T-helper 2 cell (primary cell): ENCODE measurements at places on chromosomes 4 and X.

GRCh38 chrX:136106920-136107528, 40.3 kb upstream of the FHL1 start:
- no peak for DNase-seq

DNA sequence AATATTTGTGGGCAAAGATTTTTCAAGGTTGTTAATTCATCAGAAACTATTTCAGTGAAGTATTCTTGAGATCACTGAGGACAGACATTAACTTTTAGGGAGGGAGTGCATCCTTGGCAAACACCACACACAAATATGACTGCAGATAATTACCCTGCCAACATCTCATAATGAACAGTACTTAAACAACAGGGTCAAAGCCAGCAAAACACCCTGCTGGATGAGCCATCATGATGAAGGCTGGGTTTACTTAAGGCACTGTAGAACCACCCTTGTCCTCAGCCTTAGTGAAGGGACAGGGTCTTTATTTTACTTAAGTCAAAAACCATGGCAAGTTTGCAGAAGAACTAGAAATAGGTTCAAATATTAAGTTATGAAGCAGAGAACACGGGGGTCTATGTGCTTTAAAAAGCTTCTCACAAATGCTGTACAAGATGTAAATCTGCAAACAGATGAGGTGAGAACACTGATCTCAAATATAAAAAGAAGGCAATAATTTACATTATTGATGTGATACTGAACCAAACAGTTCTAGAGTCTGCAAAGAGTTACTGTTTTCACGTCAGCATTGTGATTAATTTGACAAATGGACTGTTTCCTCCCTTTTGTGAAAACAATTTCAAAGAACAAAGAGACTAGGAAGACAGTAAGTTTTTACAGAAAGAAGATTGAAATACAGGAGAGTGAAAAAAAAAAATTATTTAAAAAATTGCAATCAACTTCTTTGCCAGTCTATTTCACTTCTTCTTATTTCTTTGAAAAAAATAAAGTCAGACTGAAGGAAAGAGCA, 28.2 kb downstream of the TAPT1 start:
- DNase-seq: no peak

GRCh38 chr4:143713955-143714625, 13.6 kb upstream of the FREM3 start:
- DNase-seq: no peak

DNA sequence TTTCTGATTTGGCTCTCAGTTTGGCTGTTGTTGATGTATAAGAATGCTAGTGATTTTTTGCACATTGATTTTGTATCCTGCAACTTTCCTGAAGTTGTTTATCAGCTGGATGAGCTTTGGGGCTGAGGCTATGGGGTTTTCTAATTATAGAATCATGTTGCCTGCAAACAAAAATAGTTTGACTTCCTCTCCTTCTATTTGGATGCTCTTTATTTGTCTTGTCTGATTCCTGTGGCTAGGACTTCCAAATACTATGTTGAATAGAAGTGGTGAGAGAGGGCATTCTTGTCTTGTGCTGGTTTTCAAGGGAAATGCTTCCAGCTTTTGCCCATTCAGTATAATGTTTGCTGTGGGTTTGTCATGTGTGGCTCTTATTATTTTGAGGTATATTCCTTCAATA, 734.7 kb upstream of the FAM241A start:
- no peak for DNase-seq

DNA sequence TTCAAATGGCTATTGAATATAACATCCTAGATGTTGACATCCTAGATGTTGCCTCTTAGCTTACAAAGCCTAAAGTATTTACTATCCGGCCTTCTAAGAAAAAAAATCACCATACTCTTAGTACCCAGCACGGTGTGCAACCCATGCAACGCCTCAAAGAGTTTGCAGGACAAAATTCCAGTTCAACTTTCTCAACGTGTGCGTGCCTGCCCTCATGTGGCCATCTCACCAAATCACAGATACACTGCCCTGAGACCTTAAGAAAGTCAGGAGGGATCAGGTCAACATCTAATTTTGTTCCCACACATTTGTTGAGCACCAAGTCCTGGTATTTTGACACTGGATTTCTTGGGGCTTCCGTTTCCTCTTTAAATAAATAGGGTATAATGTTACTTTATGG, 68.3 kb downstream of the CRMP1 start:
- DNase-seq: peak; percentile 30

GRCh38 chr4:181202240-181202639, 1041.0 kb upstream of the TENM3 start:
- DNase-seq: no peak

- DNase-seq: no peak
Measured at GRCh38 chrX:47283015-47283771, 50.4 kb downstream of the USP11 start.

GRCh38 chr4:8093587-8094274, 64.9 kb downstream of the ABLIM2 start:
- no peak for DNase-seq

DNA sequence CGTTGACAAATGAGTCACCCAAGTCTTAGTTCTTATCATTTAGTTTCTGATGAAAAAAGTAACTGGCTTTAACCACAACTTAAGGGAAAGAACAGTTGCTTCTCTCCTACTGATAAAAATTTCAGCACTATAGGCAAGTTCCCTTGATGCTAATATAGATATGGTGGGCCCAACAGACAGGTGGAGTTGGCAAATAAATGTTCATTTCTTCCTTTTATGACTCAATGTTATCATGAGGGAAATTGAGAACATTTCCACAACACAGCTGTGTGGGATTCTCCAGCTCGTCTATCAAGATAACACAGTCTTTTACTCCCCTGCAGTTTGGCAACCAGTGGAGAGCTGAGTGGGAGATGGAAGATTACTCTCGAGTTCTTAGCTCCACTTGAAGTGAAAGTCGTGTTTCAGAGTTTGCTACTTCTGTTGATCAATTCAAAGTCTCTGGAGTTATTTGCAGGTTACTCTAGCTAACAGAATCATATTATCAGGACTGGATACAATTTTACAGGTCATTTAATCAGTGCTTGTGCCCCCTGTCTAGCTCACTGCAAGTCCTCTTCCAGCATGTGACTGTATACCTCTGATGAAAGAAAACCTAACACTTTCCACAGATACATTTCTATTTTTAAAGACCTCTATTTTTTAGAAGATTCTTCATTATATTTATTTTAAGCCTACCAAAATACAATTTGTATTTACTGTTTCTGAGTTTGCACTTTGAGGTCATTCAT, 270.6 kb upstream of the GK2 start:
- DNase-seq: peak; percentile 71

DNA sequence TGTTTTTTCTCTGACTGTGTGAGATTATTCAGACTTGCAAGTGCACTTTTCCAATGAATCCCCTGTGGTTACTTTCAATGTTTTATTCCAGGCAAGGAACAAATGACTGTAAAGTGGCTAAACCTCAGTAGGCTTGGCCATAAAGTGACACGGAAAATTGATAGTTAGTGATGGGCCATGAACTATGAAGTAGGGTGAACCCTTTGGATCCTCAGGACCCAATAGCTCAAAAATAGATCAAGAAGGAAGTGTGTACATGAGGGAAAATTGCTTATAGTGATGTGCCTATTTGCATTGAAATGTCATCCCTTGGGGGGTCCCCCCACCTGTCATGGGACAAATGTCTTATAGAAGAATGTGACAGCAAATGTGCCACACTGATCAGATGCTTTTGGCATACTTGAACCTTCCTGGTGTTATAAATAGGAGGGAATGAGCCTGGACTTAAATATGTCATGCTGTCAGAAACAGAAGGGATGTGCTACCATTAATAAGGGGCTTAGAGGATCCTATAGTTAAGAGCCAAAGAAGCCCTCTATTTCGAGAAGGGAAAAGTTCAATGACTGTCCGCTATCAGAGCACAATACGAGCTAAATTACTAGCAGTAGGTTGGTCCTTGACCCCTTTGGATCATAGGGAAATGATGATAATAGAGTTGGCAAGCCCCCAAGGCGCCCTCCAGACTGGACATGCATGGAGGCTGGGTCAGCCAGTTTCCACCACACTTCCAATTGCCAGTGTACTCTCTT, 30.3 kb downstream of the SLC16A2 start:
- no peak for DNase-seq

DNA sequence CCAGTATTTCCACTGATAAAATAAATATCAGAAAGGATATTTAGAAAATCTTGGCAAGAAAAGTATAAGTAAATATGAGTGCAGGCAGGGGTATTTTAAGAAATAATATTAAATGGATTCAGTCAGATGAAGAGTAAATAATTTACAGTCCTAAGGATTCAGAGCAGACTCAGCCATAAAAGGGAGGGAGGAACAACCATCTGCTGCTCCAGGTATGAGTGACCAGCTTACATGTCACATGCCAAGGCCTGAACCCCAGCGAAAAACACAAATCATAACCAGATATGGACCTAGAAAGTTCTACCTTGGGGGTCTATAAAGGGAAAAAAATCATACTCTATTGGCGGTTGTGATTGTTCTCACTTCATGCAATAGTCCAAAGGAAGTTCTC, 166.8 kb downstream of the COL4A6 start:
- no peak for DNase-seq

DNA sequence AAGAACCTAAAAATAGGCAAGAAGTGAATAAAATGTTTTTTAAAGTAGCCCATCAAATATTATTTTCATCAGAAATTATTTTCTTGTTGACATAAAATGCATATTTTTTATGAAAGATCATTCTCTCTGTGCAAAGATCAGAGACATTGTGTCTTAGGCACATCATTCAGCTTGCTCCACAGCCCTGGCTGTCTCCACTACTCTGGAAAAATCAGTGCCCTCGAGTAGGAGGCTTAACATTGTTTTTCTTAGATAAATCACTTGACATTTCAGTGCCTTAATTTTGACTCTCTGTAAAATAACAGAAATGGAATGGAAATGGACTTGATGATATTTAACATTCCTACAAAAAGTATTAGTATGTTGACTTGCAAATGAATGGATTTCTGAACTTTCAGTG, 77.9 kb downstream of the FAT4 start:
- no peak for DNase-seq

DNA sequence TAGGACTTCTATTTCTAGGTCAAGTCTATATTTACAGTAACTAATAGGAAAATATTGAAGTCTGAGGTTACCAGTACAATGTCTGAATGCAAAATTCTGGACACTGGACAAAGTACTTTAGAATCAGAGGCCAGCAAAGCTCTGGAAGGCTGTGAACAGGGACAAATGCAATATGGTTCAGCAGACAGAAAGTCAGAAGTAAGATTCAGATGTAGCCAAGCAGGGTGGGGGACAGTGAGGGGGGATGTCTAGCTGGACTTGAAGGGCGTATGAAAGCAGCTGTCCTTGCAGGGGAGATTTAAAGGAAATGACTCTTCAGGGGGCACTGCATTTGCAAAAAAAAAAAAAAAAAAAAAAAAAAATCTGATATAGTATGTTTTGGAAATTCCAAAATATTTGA, 2.9 kb downstream of the SORBS2 start:
- no peak for DNase-seq

GRCh38 chr4:37604461-37604860, 81.7 kb downstream of the RELL1 start:
- DNase-seq: peak; percentile 22

DNA sequence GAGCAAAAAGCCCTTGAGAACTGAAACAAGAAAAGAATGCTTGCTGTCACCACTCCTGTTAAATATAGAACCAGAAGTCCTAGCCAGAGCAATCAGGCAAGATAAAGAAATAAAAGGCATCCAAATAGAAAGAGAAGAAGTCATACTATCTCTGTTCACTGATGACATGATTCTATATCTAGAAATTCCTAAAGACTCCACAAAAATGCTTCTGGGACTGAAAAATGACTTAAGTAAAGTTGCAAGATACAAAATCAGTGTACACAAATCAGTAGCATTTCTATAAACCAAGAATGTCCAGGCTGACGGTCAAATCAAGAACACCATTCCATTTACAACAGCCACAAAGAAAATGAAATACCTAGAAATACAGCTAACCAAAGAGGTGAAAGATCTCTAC, 552.7 kb upstream of the SLIT2 start:
- DNase-seq: no peak

GRCh38 chr4:130125467-130125866, 1029.5 kb downstream of the C4orf33 start:
- no peak for DNase-seq

- DNase-seq: no peak
Measured at GRCh38 chr4:106034220-106034619, 138.9 kb downstream of the NPNT start.

- no peak for DNase-seq
Measured at GRCh38 chr4:10112658-10113284, 3.8 kb downstream of the WDR1 start.

DNA sequence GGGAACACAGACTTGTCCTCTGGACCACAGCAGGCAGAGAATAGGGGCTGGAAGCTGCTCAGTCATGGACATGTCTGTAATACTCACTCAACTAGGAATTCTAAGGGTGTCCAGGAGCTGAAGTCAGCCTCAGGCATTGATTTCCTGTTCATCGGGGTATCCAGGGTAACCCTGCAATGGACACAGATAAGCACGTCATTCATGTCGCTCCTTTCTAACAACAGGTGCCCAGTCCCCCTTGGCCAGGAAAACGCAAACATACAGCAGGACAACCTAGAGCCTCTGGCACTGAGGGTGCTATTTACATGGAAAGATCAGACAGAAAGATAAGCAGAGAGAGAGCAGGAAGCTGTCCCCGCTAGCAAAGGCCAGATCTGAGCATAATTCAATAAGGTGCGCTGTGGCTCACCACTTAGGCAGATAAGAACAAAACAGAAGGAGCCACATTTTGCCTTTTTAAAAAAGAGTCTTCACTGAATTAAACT, 21.3 kb downstream of the QDPR start:
- DNase-seq: no peak

DNA sequence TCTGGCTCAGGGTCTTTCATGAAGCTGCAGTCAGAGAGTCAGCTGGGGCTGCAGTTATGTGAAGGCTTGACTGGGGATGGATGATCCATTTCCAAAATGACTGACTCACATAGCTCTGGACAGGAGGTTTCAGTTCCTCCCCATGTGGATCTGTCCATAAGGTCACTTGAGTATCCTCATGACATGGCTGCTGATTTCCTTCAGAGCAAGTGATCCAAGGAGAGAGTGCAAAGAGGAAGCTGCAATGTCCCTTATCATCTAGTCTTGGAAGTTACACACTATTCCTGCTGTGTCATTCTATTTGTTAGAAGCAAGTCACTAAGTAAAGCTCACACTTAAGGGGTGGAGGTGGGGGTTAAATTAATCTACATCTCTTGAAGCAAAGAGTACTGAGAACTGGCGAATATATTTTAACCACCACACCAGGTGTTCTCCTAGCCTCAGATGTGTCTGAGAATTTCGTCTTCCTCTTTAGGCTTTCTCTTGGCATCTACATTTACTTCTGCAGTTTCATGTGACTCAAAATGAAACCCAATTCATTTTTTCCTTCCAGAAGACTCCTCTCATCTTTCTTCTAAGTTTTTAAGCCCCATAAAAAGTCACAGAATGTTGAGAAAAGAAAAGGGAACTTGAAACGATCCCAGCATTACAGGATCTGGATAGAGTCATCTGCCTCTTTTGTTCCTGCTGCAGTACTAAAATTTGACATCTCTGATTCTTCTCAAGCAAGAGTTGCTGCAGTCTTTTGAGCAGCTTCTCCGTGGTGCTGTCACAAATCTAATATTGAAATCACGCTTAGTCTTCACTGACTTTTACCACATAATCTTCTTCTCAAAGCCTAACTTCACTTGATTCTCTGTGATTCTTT, 3.8 kb upstream of the GRPR start:
- DNase-seq: no peak

- DNase-seq: no peak
Measured at GRCh38 chr4:52932591-52933470, 70.7 kb downstream of the RASL11B start.
